ENCODE measurements at places on chromosomes 16 and 17.

DNA sequence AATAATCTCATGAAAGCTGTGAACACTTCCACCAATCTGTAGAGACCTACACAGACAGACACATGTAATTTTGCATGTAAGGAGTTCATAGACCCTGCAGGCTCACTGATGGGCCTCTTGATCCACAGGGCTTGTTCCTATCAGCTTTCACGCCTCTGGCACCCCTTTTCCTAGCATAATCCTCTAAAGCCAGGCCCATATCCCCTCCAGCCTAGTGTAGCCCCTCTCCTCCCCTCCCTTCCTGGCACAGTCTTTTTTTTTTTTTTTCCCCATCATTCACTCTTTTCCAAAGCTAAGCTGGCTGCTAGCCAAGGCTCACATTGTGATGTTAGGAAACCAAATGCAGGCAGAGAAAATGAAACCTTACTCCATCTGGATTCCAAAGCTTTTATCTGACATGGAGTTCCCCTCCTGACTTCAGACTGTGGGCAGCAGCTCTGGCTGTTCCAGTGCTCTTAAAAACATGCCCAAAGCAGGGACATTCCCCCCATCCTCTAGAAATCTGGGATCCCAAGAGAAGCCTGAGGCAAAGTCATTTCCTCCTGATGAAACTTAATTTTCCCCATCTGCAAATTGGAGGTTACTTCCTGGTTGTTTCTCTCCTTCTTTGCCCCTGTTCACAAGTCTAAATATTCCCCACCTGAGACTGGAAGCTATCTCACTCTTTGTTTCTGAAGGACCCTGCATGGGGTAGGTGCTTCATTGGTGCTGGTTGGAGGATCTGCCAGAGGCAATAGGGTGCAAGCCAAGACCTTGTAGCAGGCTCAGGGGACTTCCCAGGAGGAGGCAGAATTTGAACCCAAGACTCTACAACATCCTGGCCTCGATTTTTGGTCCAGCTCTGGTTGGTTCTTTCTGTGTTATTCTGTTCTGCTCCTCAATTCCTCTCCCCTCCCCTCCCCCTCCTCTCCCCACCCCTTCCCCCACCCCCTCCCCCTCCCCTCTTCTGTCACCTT is 9.9 kb upstream of the CCL5 start:
- no peak for DNase-seq

DNA sequence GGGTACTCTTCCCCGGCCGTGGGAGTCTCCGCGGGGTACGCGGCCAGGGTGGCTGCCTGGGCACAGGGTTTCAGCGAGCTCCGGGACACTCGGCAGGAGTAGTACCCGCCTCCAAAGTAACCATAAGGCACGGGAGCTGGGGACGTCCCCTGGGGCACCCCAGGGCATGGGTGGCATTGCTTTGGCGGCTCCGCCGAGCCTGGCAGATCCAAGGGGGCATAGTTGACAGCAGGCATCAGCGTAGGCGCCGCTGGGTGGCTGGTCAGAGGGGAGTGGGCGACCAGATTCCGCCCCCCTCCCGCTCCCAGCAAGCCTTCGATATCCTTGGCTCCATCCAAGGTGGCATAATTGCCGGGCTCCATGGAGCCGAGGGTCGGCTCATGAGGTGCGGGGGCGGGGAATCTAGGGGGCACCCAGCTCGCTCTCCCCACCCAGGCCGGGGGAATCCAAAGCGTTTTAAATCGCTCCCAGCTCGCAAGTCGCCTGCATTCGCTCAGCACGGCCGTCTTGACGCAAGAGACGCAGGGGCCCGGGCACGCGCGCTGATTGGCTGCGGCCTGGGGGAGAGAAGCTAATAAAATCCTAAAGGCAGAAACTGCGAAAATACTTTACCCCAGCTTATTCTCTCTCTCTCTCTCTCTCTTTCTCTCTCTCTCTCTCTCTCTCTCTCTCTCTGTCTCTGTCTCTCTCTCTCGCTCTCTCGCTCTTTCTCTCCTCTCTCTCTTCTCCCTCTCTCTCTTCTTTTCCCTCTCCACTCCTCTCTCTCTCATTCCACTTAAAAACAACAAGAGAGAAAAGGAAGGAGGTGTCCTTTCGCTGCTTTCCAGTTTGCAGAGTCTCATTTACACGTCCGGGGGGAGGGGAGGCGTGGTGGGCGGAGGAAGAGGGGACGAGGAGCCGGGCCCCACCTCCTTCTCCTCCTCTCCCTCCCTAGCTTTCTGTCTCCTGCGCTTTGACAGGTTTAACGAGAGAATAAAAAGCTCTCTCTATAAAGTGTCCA is at the start of gene HOXB13:
TSS of gene HOXB13 (minus strand) at position 519 of the 1,000 bp plus-strand sequence. CDS start at position 362, 157 bp downstream.
- DNase-seq: no peak

GRCh38 chr17:76796081-76796480 is 58.2 kb downstream of the MFSD11 start:
- no peak for DNase-seq

GRCh38 chr16:3945751-3946603 is 65.5 kb upstream of the CREBBP start:
- DNase-seq: no peak

- no peak for DNase-seq
Observed at GRCh38 chr16:49531931-49532840, 158.6 kb downstream of the C16orf78 start.

DNA sequence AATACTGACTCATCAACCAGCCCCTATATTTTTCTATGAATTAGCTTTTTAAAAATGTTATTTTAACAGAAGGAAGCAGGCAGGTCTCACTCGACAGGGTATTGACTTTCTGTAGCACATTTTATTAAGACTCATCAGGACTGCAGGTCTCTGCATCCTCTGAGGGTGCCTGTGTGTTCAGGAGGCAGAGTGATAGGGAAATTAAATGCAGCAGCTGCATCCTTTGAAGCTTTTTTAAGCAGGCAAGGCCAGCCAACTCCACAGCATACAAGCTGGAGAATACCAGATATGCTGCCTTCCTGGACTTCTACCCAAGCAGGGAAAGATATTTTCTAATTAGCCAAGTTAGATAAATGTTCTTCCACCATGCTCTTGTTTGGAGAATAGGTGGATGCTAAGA is 124.9 kb downstream of the WSCD1 start:
- no peak for DNase-seq

DNA sequence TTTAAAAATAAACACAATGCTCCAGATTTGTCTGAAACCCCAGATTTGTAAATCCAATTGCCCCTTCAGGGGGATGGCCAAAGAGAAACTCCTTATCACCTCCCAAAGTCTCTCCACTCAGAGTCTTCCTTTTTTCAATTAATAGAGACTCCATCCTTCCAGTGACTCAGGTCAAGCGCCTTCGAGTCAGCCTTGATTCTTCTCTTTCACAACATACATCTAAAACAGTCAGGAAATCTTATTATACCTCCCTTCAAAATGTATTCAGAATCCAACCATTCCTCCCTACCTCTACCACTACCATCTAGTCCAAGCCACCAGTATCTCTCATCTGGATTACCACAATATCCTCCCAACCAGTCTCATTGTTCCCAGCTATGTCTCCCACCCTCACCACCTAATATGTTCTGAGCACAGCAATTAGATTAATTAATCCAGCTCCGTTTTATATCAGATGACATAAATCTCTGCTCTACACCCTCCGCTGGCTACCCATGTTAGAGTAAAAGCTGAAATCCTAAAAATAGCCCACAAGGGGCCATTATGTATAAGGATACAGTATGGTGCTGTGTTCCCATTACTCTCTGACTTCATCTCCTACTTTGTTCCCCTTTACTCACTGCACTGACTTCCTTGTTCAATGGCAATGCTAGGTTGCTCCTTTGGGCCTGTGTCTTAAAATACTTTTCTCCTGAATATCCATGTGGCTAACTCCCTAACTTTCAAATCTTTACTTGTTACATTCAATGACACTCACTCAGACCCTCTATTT is 11.8 kb downstream of the SIAH1 start:
- DNase-seq: no peak

GRCh38 chr17:45993962-45994627 is 5.0 kb upstream of the STH start:
- no peak for DNase-seq
